Fibroblast of skin of right biceps (primary cell): ENCODE measurements at places on chromosomes 6 and 20.

- no peak for DNase-seq
Observed at GRCh38 chr6:6661191-6661590, 72.7 kb downstream of the LY86 start.

- no peak for DNase-seq
Observed at GRCh38 chr6:127952831-127953230, 52.0 kb upstream of the THEMIS start.

- no peak for DNase-seq
Observed at GRCh38 chr20:51362254-51362653, 180.3 kb downstream of the NFATC2 start.

DNA sequence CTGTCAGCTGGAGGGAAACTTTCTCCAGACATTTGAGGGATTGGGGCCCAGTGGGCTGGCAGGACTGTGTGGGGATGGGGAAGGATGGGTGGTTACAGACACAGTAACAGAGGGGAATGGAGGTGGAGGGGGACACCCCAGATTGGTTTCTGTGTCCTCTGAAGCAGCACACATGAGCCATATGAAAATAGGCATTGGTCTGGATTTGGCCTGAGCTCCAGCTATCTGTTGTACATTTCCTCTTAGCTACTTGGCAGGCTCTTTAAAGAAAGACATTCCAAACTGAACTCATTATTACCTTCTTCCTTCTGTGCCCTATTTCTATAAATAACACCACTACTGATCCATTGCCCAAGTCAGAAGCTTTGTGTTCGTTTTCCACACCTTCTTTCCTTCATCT is 72.0 kb upstream of the PRL start:
- no peak for DNase-seq

GRCh38 chr6:137880746-137881521 is 13.9 kb downstream of the TNFAIP3 start:
- no peak for DNase-seq

GRCh38 chr6:158758941-158759479 is 60.2 kb downstream of the EZR start:
- DNase-seq, result no peak

- no peak for DNase-seq
Observed at GRCh38 chr6:162699961-162700360, 27.6 kb downstream of the PRKN start.

GRCh38 chr20:57562541-57563465 is 1.9 kb downstream of the PCK1 start:
- DNase-seq, result no peak

- no peak for DNase-seq
Observed at GRCh38 chr6:21610341-21610740, 16.8 kb downstream of the SOX4 start.

- DNase-seq, result no peak
Observed at GRCh38 chr20:57261457-57262251, 4.8 kb downstream of the BMP7 start.

GRCh38 chr20:41643504-41643938 is 25.3 kb upstream of the CHD6 start:
- peak; percentile 54 for DNase-seq

DNA sequence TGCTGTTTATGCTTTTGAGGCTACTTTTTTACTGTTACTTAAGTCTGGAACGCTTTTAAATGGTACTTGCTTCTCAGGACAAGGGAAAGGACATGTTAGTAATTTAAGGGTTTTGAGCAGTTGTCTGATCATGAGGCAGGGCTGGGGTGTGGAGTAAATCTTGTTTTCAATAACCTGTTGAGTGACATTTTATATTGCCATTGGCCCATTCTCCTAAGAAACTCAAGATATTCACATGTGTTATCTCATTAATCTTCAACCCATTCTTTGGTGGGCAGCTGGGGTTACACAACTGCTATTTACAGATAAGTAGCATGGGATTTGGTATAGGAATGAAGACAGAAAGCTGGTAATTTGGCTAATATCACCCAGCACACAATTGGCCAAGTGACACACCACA is 44.6 kb upstream of the IL17A start:
- no peak for DNase-seq

DNA sequence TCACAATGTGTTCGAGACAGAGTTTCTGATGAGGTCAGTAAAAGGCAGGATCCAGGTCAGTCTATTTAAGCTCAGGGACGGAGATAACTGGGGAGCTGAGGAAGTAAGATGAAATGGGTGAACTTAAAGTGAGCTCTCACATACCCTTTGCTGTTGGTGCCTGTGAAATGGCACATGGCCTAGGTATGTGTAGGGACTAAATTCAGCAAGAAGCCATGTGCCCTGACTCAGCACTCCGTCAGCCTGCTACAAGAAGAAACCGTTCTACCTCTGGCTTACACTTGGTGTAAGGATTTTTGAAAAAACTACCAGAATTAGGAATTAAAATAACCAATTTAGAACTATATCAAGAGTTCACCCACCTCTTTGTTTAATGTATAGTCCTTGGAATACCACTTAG is 41.1 kb upstream of the TRDN start:
- DNase-seq, result no peak

DNA sequence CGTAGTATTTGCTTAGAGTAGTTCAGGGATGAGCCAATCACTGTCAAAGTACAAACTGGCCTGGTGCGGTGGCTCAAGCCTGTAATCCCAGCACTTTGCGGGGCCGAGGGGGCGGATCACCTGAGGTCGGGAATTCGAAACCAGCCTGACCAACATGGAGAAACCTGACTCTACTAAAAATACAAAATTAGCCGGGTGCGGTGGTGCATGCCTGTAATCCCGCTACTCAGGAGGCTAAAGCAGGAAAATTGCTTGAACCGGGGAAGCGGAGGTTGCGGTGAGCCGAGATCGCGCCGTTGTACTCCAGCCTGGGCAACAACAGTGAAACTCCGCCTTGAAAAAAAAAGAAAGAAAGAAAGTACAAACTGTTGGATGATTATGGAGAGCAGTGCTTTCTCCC is 27.5 kb upstream of the JARID2 start:
- DNase-seq, result no peak

- DNase-seq, result no peak
Observed at GRCh38 chr6:40406175-40406574, 181.0 kb downstream of the LRFN2 start.

- peak; percentile 78 for DNase-seq
Observed at GRCh38 chr20:14790771-14791620, 453.6 kb upstream of the FLRT3 start.

- DNase-seq, result no peak
Observed at GRCh38 chr6:118784641-118785164, 109.2 kb upstream of the ASF1A start.

GRCh38 chr6:134585517-134585873 is 267.6 kb upstream of the SGK1 start:
- peak; percentile 4 for DNase-seq

GRCh38 chr6:150072201-150072600 is 3.3 kb upstream of the ULBP3 start:
- peak; percentile 39 for DNase-seq

DNA sequence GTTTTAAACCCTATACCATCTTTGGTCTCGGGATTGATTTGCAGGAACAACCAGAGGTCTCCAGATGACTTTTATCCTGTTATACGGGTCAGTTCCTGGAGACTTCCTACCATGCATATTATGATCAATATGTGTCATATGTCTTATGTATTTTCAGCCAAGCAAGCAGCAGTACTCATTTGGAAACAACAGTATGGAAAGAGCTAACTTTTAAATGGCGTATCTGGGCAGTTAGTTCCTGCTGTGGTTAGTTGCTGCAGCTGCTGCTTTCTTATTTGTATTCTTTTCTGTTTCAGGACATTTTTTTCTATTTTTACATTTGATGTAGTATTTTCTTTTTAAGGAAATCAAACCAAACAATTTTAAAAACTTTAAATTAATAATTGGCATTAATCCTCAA is 207.5 kb downstream of the MANEA start:
- no peak for DNase-seq

DNA sequence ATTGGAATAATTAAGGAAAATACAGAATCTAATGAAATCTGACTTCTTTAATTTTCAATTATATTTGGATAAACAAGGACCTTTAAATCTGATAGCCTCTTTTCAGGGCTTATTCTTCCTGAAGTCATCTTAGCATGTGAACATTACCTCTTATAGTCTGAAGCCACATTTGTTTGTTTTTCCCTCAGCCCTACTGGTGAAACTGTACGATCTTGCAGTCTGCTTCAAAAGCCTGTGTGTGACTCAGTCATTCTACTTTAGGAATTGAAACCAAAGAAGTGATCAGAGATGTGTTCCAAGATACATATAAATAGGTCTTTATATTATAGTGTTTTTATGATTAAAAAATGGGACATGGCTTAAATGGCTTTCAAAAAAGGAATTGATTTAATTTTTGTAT is 67.5 kb downstream of the MACROD2 start:
- DNase-seq, result peak; percentile 10

DNA sequence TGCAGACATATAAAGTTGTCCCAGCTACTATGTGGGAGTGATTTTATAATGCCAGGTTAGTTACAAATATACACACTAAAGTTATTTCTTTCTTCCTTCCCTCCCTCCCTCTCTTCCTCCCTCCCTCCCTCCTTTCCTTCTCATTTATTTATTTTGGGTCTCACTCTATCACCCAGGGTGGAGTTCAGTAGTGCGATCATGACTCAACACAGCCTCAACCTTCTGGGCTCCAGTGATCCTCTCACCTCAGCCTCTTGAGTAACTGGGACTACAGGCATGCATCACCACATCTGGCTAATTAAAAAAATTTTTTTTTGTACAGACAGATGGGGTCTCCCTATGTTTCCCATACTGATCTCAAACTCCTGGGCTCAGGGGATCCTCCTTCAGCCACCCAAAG is 59.2 kb downstream of the PHF20 start:
- peak; percentile 40 for DNase-seq

GRCh38 chr6:170269151-170269845 is 21.6 kb downstream of the DLL1 start:
- no peak for DNase-seq

DNA sequence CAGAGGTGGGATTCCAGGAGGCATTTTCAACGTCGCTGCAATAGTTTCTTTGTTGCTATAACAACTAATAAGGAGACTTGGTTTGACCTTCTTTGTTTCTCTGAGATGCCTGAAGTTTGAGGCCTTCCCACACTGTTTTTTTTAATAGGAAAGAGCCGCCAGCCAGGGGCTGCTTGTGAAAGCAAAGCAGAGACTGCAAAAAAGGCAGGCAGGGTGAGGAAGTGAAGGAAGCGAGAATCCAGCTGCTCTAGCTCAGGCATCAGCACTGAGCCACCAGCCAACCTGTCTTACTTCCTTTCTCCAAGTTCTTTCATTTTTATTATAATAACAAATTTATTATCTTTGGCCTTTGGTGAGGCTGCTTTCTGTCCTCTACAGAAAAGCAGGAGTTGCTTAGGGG is 179.1 kb downstream of the DOK5 start:
- DNase-seq, result no peak

DNA sequence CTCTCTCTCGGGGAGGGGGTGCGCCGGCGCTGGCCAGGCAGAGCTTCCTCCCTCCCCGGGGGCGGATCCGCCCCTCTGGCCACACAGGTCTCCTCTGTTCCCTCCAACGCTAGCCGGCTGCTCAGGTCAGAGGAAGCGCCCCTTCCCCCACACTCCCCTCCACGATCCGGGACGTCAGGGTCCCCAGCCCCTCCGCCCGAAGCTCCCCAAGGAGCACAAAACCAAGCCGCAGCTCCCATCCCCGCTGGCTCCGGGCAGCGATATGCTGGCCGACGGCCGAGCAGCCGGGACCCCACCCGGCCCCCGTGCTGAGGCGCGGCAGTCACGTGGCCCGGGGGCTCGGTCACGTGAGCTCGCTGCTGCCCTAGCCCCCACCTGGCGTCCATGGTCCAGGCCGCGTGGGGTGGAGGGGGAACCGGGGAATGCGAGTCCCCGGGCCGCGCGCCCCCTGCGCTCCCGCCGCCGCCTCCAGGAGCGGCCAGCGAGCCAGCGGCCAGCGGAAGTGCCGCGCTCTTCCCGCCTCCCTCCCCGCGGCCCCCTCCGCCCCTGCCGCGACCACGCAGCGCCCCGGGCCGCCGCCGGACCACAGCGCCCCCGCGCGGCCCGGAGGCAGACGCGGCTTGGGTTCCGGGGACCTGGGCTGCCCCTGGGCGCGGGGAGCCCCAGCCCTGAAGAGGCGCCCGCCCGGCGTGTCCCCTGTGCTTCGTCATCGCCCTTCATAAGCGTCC is at the start of gene SLC35B2:
Gene SLC35B2 (minus strand): TSS at position 504 of the 728 bp plus-strand sequence. CDS start 118 bp downstream, at position 386.
- DNase-seq, result peak; percentile 72

DNA sequence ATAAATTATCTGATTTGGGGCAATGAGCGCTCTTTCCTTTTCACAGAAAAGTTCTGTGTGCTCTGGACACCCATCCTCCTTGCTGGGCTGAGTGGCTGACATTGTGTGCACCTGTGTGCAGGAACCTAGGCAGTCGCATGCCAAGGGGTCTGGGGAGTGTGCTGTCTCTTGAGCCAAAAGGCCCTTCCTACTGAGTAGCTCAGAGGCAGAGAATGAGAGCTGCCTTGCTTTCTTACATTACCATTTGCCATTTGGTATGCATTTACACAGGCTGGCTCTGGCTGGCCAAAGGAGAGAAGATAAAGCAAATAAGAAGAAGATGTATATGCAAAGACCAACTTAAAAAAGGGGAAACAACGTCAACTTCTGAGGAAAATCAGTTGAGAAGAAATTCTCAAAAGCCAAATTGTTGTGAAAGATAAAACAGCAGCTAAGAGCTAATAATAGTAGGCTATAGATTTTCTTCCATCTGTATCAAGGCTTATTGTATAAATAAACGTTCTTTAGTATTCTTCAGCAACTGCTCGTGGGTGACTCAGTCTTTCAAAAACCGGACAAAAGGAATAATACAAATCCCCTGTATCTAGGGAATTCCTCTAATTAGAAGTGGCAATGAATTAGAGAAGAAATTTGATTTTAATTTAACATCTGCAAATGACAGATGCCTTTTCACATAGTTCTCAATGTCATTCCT is 121.9 kb downstream of the INSM1 start:
- DNase-seq, result no peak

DNA sequence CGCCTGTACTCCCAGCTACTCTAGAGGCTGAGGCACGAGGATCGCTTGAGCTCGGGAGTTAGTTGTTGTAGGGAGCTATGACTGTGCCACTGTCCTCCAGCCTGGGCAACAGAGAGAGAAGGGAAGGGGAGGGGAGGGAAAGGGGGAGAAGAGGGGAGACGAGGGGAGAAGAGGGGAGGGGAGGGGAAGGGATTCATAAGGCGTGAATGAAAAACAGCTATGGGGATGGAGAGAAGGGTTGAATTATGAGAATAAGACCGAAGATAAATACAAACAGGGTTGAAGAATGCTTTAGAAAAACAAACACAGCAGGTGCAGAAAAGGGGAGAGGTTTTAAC is 106.0 kb downstream of the TRIM27 start:
- no peak for DNase-seq

DNA sequence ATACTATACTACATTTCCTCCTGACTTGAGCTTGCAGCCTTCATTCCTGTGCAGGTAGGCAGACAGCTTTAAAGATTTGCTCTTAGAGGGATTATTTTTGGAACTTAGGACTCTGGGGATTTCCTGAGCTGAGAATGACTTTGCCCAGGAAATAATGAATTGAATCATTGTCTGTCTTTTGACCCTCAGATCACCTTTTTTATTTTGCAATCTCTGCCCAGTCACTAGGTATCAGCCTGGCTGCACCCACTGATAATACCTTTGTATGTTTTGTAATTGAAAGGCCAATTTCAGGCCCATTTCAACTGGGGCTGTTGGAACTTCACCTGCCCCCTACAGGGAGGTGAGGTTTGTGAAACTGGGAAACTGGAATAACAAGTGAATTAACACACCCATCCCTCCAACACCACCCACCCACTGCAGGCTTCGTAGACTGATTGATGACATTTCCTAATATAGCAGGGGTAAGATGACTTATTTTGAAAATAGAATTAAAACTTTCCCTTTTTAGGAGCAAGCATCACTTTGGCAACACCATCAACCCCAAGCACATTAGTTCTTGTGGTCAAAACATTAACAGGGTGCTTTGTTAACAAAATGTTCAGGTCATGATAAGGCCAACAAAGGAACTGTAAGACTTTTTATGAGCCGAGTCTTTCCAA is 157.1 kb upstream of the CENPW start:
- DNase-seq, result no peak
